Stimulated activated CD8-positive, alpha-beta memory T cell treated with anti-CD3 and anti-CD28 coated beads, Interleukin-7, amount 100 ng/mL, for 1 hour (primary cell): ENCODE measurements at places on chromosomes 2 and 18.

- DNase-seq = no peak
Observed at GRCh38 chr2:102053096-102053495, 61.3 kb downstream of the IL1R2 start.

DNA sequence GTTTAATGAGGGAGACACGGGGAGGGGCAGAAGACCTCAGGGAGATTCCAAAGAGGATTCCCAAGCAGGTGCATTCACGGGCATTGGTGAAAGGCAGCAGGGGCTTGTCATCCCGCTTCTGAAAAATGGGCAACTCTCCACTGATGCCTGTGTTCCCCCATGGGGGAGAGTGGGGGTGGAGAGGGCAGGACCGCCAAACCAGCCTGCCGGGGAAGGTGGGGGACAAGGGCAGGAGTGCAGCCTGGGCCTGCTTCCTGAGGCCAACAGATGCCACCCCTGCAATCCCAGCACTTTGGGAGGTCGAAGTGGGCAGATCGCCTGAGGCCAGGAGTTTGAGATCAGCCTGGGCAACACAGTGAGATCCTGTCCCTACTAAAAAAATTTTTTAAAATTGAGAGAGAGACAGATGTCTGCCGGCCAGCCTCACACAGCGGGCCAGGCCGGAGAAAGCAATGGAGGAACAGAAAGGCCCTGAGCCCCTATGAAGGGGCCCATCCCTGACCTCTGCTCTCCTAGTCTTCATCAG is 44.8 kb upstream of the UBE2F start:
- no peak for DNase-seq

- no peak for DNase-seq
Observed at GRCh38 chr2:3291750-3292149, 85.9 kb downstream of the EIPR1 start.

DNA sequence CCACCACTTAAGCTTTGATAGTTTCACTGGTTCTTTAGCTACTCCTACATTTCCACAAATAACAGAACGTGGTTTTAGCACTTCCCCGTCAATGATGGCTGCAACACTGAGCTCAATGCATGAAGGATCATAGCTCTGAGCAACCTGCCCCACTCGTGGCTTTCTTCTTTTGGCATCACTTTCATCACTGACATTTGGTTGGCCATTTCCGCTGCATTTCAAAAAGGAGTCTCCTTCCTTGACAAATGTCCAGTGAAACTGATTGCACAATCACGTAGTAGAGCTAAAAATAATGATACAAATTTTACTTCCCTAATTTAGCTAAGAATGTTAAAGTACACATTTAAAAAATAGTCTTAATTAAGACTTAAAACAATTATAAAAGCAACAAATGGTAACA is 205.2 kb upstream of the HDAC4 start:
- no peak for DNase-seq

DNA sequence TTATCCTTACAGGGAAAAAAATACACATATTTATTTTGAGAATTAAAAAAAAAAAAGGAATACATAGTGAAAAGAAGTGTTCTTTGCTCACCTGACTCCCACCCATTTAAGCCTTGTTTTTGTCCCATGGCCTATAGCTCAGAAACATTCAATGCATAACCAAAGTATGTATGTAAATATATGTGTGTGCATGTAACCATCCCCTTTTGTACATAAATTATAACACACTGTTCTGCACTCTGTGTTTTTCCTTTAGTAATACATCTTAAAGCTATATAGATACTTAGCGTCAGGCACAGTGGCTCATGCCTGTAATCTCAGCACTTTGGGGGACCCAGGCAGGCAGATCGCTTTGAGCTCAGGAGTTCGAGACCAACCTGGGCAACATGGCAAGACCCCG is 21.8 kb downstream of the MDH1 start:
- no peak for DNase-seq

GRCh38 chr18:79191956-79192355 is 122.8 kb downstream of the ATP9B start:
- DNase-seq = no peak

- no peak for DNase-seq
Observed at GRCh38 chr18:52323802-52324201, 16.2 kb upstream of the DCC start.

DNA sequence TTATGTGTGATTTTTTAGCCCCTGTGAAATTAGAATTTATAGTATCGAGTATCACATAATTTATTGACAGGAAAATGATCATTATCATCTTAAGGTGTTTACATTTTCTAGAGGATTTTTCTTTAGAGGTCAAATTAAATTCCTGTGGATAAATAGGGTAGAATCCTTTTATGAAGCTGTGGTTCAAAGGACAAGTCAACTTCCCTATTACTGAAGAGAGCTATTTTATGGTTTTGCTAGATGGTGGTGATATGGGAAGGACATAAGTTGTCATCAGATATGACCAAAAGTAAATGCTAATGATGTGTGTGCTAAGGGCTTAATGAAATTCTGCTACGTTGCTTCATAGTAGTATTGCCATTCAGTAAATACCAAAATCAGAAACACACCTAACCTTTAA is 80.1 kb downstream of the EML4 start:
- no peak for DNase-seq

- DNase-seq = no peak
Observed at GRCh38 chr18:70920840-70921374, 632.1 kb downstream of the SOCS6 start.

DNA sequence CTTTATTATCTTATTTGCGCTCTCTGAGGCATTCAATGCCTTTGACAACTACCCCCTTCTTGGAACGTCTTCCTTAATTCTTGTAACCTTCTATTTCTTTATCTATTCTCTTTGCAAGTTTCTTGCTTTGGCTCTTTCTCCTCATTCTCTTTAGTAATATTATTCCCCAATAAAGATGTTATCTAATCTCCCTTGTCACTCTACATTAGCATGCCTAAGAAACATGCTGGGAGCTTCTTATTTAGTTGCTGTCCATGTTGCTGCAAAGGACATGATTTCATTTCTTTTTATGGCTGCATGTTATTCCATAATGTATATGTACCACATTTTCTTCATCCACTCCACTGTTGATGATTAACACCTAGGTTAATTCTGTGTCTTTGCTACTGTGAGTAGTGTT is 113.7 kb downstream of the RDH14 start:
- no peak for DNase-seq

GRCh38 chr18:72206814-72207213 is 337.3 kb downstream of the CBLN2 start:
- no peak for DNase-seq

GRCh38 chr18:48292782-48293424 is 116.3 kb downstream of the ZBTB7C start:
- DNase-seq = no peak

DNA sequence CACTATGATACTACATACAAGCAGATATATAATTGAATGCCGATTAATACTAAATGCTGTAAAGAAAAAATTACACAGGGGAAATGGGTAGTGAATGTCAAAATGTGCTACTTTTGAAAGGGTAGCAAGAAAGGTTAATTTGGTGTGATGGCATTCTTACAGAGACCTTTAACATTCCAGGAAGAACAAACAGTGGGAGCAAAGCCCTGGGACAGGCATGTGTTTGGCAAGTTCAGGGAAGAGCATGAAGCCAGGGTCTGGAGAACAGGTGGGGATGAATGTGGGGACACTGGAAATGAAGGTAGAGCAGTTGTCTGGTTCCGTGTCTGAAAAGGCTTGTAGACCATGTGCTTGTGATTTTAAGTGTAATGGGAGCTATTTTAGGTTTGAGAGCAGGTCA is 82.2 kb upstream of the CYTIP start:
- DNase-seq = no peak
